ENCODE measurements at places on chromosomes 6 and 20. TPM values are rescaled to one million over a fixed set of nuclear protein-coding genes. Genes with fewer than 3 reads are reported as not detected.

- no peak for DNase-seq
Measured at GRCh38 chr6:68593558-68593957, 41.5 kb upstream of the ADGRB3 start.

- DNase-seq, result no peak
Measured at GRCh38 chr6:139990856-139991465, 616.5 kb upstream of the CITED2 start.

- peak; percentile 88 for DNase-seq
Measured at GRCh38 chr6:158042245-158042798, 60.7 kb downstream of the SYNJ2 start.

DNA sequence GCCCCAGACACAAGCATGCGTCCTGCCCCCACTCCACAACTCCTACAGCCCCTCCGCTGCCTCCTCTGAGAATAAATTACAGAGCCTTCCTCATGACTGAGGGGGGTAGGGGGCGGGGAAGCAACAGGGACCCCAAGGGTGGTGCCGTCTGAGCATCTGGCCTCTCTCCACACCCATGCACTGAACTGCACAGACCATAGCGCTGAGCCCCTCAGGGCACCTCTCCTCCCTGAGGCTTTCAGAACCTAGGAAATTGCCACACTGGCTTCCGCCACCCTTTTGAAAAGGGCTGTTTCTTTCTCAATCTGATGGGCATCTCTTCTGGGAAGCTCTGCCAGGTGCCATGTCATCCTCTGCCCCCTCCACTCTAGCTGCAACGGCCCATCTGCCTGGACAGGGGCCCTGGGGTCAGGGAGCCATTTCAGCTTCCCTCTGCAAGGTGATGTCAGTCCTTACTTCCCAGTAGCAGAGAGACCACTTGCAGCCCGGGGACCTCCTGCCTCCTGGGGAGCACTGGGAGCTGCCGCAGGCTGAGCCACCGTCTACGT is 2.5 kb downstream of the CST7 start:
- DNase-seq, result no peak

- DNase-seq, result peak; percentile 10
Measured at GRCh38 chr20:2142649-2143048, 41.0 kb downstream of the STK35 start.

DNA sequence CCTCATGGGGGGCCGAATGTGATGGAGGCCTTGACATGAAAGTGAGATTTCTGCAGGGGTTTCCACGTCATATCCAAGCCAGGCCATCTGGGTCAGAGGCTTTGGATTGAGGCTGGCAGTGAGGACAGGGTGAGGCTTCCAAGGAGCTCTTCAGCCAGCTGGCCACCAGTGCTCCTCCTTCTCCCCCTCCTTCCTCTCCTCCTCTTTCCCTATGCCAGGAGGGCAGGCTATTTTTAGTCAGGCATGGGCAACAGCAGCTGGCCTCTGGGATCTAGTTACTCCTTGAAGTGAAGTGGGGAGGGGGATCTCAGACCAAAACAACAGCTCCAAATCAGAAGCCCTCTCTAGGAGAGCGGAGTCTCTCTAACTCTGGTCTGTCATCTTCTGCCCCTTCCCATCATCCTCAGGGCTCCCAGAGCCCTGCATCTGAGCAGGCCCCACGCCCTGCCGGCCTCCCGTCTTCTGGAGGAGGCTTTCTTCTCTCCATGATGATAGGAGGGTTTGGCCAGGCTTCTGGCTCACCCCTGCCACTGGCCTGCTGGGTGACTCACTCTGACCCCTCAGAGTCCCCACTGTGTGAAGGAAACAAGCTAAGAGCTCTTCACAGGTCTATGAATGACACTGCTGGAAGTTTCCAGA is 612 bp downstream of the TNNC2 start:
- no peak for DNase-seq

GPR63 gene
- polyA plus RNA-seq, result 0.77 TPM

Data from aorta (tissue), 5 donors.